ENCODE measurements at places on chromosomes 6 and 20.

GRCh38 chr6:52117352-52117751 is 29.9 kb upstream of the PKHD1 start:
- DNase-seq, result no peak

GRCh38 chr6:154123155-154123956 is 84.3 kb downstream of the OPRM1 start:
- DNase-seq, result no peak

DNA sequence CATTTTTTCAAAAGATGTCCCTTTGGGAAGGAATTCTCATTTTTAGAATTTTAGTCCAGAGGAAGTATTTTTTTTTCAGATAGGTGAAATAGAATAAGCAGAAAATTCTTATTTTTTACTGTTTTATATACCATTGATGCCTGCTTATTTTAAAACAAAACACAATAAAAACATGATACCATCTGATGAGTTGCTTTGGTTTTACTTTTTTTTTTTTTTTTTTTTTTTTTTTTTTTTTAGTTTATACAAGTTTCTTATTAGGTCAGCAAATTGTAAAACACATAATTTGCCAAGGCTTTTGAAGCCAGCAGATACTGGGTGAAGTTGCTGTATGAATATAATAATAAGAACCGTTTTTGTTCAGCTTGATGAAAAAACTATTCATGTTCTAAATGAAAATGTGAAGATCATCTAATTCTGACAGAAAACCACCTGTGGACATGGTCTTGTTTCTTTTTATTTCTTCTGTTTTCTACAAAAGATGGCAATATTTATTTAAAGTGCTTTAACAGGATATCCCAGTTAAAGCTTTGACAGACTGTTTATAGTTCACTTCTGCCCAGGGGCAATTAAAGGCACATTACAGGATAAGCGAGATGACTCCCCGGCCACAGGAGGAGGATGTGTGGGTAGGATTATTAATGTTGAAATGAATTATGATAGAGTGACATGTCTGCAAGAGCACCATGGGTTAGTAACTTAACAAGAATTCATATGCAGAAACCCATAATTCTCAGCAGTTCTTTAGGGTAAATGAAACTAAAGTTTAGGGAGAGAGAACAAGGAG is 31.1 kb downstream of the MYB start:
- DNase-seq, result no peak

DNA sequence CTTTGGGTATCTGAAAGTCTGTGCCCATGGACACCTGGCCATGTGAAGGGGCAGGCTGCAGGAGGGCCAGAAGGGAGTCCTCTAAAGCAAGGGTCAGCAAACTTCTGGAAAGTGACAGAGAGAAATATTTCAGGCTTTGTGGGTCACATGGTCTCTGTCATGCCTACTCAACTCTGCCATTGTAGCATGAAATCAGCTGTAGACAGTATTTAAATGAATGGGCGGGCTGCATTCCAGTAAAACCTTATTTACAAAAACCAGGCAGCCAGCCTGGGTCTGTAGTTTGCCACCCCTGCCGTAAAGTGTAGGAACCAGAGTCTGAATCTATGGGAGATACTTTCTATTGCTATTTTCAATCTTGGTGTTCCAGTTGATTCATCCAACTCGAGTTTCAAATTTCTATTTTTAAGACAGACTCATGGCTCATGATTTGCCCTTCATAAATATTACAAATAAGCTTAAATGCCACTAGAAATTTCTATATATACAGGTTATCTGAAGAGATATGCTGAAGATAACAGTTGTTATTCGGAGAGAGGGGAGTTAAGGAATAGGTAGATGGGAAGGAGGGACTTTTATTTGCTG is 19.0 kb upstream of the ADGRF4 start:
- DNase-seq, result no peak

- peak; percentile 63 for DNase-seq
These were observed 8.7 kb downstream of the PLCG1 start for GRCh38 chr20:41145821-41146620.

- peak; percentile 35 for DNase-seq
These were observed 341.6 kb downstream of the QKI start for GRCh38 chr6:163756079-163756478.

- no peak for DNase-seq
These were observed 14.9 kb downstream of the PLCG1 start for GRCh38 chr20:41152108-41152757.

DNA sequence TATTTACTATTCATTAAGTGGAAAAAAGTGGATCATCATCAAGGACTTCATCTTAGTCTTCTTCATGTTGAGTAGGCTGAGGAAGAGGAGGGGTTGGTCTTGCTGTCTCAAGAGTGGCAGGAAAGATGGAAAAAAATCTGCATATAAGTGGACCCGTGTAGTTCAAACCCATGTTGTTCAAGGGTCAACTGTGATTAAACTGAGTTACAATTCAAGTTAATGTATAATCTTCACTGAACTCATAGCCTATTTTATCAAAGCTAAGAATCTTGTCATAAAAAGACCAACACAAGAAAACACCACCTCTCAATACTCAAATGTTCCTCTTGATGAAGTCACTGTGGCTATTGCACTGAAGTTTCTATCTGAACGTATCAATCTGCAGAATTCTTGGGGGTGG is 260.2 kb downstream of the FNDC1 start:
- DNase-seq, result no peak

- DNase-seq, result no peak
These were observed 528.3 kb downstream of the CD83 start for GRCh38 chr6:14645841-14646240.

DNA sequence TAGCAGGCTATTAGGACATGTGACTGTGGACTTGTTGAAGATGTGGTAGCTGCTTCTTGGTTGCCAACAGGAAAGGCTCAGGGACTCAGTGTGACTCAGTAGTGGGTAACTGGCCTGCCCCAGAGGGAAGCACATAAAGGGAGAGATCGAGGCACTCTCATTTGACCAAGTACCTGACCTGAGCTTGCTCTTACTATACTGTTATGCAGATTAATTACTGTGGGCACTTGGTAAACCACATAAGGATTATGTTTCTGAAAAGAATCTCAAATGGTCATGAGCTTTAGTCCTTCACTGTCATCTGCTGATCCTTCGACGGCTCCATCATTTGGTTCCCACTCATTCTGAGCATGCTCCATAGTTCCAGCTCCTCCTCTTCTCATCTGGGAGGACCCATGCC is 48.2 kb upstream of the RPL7L1 start:
- no peak for DNase-seq

GRCh38 chr20:32877507-32877906 is 18.8 kb downstream of the EFCAB8 start:
- DNase-seq, result no peak

DNA sequence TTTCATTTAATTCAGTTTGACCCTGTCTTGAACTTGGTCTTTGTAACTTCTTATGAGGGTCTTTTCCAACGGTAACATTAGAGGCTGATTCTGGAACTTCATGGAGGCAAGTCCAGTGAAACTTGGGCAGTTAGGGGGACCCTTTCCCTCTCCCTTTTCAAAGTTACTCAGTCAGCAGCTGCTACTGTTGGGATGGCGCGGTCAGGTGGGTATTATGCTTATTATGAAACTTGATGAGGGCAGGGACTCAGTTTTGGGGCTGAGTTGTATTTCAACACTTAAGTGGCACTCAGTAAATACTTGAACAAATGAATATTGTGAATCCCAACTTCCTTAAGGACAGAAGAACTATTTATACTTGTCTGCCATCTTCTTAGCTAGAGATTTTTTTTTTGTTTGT is 20.8 kb downstream of the TOP1 start:
- no peak for DNase-seq

DNA sequence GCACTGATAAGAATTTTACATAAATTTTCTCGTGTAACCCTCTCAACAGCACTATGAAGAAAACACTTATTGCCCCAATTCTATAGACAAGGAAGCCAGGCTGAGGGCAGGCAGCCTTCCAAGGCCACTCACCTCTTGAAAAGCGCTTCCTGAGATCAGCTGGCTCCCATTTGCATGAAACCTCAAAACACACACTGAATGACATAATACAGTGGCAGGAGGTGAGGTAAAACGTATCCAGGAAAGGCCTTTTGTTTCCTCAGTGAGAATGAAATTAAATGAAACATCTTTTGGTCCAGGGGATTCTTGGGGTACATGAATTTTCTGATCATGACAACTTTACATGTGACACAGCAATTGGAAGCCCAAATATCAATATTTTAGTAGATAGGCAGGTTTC is 112.5 kb downstream of the WDR27 start:
- no peak for DNase-seq

GRCh38 chr20:46936415-46937156 is 41.9 kb downstream of the EYA2 start:
- DNase-seq, result no peak

DNA sequence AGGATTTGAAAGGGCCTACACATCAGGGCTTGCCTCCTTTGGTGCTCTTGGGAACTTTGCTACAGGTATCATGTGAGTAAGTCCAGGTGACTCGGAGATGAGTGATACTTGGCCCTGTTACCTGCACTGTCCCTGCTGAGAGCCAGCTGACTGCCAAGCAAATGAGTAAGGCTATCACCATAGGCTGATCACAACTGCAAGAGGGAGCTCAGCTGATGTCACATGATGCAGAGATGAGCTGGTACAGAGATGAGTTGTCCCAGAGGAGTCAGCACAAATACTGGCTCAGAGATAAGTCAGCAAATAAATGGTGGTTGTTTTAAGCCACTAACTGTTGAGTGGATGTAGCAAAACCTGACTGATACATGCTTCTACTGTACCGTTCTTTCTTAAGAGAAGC is 41.4 kb downstream of the LAMP5 start:
- no peak for DNase-seq

DNA sequence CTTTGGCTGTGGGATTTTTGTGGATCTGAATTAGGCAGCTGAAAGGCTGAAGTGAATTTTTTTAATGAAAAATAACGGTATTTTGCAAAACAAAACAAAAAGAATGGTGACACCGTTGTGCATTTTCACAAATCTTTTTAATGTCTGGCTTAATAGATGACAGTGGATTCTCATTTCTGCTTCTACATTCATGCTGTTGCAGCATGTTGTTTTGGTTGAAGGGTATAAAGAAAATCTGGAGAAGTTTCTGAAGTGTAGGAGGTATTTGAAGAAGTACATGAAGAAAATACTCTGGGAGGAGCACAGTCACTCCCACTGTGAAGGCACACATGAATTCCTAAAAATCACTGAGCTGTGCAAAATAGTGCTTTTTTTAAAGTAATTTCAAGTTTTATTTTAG is 3.1 kb upstream of the MAP3K5 start:
- DNase-seq, result no peak

- DNase-seq, result no peak
These were observed 18.7 kb downstream of the LEMD2 start for GRCh38 chr6:33770124-33770832.

- DNase-seq, result no peak
These were observed 311.3 kb upstream of the CNR1 start for GRCh38 chr6:88477413-88477812.

- DNase-seq, result no peak
These were observed 67.8 kb upstream of the EDN3 start for GRCh38 chr20:59232618-59233017.

DNA sequence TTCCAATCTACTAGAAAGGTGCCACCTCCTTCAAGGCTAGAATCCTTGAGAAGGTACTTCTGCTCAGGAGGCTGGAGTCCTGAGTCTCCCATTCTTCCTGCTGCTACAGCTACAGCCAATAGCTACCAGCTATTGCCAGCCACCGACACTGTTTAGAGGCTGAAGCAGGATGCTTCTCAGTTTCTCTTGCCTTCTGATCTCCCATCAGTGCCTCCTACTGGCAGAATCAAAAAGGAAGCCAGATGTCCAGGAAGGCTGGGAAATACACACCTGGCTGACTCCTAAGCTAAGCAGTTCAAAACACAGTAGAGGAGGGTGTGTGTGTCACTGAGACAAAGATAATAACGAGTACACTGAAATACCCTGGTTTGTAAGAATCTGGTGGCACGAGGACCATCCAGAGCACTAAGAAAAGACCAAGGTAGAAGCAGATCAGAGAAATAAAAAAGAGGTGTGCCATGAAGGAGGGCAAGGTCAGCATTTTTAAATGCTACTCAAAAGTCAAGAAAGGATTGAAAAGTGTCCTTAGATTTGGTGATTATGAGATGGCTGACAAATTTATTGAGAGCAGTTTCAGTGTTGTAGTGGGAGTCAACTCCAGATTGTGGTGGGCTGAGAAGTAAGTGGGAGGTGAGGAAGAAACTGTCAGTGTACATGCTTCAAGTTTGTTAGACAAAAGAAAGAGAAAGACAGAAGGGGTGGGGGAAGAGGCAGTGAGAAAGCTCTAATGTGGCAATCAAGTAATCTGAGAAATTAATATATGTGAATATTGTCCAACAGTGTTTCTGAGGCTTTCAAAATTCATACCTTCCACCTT is 2.3 kb upstream of the HLA-DMA start:
- no peak for DNase-seq

- no peak for DNase-seq
These were observed 69.7 kb downstream of the CBLN4 start for GRCh38 chr20:55935448-55936208.

DNA sequence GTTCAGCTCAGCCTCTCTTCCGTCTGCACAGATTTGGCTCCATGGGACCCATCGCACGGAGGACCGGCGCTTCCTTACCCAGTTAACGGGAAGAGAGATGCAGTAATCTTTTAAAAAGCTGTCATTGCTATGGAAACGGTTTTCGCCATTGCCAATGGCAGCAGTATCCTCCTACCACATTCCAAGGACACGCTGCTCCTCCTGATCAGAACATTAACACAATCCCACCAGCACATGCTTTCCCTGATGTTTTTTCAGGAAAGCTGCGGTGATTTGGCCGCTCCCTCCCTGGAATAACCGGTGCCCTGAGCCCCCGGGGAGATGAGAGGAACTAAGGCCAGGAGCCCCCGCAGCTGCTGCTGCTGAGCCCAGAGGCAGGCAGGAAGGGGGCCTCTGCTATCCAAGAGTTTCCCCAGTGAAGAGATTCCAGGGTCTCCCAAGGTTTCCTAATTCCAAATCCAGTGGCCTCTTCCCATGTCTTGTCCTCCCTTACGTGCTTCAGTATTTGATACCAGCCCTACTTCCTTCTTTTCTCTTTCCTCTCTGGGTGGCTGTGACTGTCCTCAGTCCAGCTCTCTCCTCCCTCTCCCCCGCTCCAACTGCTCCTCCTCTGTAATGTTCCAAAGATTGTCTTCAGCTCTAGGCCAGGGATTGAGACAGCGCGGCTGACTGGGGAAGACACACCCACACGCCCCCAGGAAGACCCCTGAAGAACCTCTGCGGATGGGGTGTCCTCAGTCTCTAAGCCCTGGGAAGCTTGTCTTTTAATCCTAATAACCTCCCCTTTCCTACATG is 2.6 kb downstream of the BNIP5 start:
- peak; percentile 79 for DNase-seq

DNA sequence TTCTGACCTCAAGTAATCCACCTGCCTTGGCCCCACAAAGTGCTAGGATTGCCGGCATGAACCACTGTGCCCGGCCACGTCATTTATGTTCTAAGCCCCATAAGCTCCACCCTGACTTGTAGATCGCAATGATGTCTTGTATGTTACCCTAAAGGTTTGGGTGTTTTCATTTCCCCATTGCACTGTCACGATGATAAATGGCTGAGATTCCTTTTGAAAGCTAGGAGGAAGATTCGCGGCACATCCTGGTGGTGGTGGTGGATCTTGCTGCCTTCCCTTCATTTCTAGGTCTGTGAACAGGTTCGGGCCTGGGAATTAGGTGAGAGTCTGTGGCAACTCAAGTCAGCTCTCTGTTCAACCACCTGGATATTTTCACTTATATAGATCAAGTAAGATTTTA is 28.3 kb downstream of the MUC22 start:
- no peak for DNase-seq

Data from Ammon's horn (tissue), 1 donor.